ENCODE measurements at places on chromosomes 11 and 22. TPM values are rescaled to one million over a fixed set of nuclear protein-coding genes. Genes with fewer than 3 reads are reported as not detected.

- DNase-seq, result no peak
Measured at GRCh38 chr11:8253566-8253965, 10.1 kb downstream of the LMO1 start.

- DNase-seq, result no peak
Measured at GRCh38 chr11:64253481-64253880, 2.2 kb downstream of the PLCB3 start.

DNA sequence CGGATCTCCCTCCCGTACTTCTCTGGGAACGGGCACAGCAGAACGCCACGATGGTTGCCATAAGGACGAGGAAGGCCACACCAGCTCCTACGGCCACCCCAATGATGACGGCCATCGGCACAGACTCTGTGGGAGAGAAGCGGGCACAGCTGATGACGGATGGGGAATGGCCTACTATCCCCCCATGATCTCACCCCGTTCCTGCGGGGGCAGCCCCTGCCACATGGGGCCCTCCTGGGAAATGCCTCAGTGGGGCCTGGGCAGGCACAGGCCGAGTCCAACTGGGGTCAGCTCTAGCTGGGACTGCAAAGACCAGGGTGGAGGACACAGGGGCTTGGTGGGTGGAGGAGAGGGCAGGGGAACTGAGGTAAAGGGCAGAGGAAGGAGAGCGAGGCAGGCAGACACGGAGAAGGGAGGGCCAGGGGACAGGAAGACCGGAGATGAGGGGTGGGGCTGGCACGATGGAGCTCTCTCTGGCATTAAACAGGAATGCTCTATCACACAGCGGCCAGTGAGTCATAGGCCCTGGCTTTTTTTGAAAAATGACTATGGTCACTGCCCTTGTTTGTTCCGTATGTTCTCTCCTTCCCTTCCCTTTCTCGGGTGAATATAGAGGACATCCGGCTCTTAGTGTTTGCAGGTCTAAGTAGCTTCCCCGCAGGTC is 76.0 kb downstream of the ST3GAL4 start:
- no peak for DNase-seq

Gene OR6M1
- not detected for total RNA-seq

- peak; percentile 60 for DNase-seq
Measured at GRCh38 chr22:22110548-22111266, 128.1 kb upstream of the TOP3B start.

Gene PAMR1
- total RNA-seq, result 0.84 TPM

DNA sequence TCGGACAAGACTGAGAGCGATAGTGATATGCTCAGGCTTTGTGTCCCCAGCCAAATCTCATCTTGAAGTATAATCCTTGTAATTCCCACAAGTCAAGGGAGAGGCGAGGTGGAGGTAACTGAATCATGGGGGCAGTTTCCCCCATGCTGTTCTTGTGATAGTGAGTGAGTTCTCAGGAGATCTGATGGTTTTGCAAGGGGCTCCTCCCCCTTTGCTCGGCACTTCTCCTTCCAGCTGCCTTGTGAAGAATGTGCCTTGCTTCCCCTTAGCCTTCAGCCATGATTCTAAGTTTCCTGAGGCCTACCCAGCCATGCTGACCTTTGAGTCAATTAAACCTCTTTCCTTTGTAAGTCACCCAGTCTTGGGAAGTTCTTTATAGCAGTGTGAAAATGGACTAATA is 7.5 kb upstream of the FOLR2 start:
- no peak for DNase-seq

- DNase-seq, result peak; percentile 89
Measured at GRCh38 chr11:122189229-122189628, 73.2 kb upstream of the BLID start.

DNA sequence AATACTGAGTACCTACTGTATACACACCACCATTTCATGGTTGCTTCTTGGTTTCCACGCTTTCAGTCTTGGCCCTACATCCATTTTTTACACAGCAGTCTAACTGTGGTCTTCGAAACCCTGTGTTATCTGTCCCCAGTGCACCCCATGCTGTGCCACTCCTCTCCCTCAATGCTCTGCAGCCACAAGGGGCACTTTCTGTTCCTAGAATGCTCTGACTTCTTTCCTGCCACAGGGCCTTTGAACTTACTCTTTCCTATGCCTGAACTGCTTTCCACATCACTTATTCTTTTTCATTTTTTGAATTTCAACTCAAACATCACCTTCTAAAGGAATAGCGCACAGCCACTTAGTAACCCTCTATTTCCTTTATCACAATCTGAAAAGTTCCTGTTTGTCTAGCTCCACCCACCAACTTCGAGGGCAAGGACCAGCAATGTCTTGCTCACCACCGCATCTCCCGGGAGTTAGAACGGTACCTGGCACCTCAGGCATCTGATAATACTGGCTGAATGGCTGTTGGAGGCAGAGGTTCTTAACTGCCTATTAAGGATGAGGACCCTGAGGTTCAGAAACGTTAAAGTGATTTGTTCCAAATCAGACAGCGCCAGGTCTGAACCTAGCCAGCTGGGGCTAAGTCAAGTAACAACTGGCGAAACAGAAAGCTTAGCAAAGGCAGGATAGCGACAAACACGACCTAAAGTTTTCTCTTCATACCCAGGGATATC is 568 bp downstream of the ALG8 start:
- no peak for DNase-seq

DNA sequence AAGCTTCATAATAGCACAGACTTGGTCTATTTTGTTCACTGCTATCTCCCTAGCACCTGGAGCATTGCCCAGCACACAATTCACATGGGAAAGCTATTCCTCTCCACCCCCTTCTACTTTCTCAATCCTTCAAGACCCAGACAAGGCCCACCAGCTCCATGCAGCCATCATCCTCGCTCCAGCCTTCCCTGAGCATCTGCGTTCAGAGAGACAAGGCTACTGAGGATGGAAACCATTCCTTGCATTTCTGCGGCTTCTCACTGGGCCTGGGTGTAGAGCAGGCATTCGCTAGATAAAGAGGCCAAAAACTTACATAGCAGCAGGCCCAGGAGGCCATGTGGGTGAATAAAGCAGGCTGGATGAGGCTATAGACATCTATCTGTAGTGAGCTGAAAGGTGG is 530.8 kb downstream of the BUD13 start:
- no peak for DNase-seq

GRCh38 chr11:61866958-61867343 is 24.4 kb downstream of the FADS3 start:
- no peak for DNase-seq

Gene TMEM41B
- 48.7 TPM for total RNA-seq

- no peak for DNase-seq
Measured at GRCh38 chr11:63889344-63889743, 27.6 kb downstream of the RCOR2 start.

- DNase-seq, result no peak
Measured at GRCh38 chr11:123194337-123195187, 486 bp downstream of the CLMP start.

DNA sequence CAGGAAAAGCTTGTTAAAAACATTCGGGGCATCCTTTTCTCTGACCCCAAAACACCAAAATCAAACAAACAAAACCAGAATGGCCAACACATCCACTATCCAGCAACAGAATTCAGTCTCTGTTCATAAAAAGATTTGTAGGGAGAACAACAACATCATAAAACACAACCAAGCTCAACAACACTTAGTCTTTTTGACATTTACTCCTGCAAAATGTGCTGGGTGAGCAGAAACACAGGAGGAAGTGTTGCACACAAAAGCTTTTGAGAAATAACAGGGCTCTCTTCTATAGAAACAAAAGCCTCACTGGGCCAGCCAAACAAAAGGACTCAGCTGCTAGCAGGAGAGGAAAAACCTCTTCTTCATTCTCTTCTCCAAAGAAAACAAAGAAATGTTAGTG is 736.0 kb upstream of the CCDC90B start:
- no peak for DNase-seq

- DNase-seq, result no peak
Measured at GRCh38 chr11:134543645-134544044, 131.6 kb upstream of the B3GAT1 start.

Gene TRPM5
- total RNA-seq, result not detected

DNA sequence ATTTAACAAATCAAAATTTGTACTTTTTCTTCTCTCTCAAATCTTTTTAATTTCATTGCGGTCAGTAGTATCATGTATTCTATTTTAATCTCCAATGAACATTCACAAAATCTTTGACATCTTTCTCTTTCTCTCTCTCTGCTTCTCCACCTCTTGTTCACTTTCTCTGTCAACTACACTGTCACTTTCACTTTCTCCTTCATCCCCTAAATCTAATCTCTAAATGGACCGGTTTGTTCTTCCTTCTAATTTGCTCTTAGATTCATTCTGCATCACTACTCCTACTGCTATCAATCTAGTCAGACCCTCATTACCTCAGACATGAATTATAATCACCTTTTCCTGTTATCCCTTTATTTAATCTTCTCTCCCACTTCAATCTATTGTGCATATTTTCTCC is 18.6 kb downstream of the CCDC73 start:
- no peak for DNase-seq

Gene MS4A12
- total RNA-seq, result not detected
